ENCODE measurements at places on chromosomes 6 and 20.
A peak's percentile ranks its signal among the peaks of the same experiment; 100 is the strongest.

DNA sequence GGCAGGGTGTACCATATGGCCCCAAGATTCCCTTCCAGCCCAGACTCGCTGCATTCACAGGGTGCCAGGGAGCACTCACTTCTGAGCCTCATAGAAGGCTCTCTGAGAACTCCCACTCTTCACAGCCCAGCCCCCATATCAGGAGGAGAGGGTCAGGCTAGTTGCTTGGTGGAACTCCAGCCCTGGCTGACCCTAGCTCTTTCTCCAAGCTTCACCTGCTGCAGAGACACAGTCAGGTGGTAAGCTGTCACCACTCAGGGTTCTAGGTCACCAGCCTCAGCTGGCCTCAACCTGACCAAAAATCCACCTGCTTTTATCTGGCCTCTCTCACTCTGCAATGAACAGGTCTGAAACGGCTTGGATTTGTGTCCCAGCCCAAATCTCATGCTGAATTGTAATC is 162.7 kb upstream of the MLN start:
- DNase-seq: no peak

- no peak for DNase-seq
Measured at GRCh38 chr20:2293971-2294370, 1.8 kb upstream of the TGM3 start.

- DNase-seq: no peak
Measured at GRCh38 chr20:12531626-12532025, 477.1 kb upstream of the SPTLC3 start.

DNA sequence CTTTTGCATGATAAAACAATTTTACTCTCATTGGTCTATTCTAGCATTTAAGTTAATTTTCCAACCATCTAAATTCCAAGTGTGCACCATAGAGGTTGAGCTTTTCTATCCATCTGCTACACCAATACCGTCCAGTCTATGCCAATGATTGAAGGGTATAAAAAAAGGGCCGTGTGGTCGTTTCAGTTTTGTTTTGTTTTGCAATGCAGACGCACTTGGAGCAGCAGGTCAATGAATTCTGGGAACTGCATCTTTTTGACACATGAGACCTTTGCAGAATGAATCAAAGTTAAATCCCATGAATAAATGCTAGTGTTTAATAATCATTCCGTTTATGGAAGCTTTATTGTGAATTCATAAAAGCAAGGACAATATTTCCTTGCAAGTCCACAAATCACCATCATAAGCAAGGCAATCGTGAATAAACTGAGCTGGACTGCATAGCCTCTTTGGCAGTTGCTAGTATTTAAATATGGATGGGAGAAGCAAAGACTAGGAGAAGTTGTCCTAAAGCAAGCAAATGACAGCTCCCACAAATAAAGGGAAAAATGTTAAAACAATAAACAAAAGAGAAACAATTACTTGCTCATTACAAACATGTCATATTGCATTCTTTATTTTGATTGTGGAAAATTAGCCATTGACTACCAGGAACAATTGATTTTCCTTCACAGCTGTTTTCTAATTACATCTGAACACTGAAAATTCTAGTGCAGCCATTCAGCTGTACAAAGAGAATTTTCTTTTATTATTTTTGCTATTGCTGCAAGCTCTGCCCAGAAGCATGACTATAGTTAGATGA is 649.7 kb upstream of the GJE1 start:
- no peak for DNase-seq

- no peak for DNase-seq
Measured at GRCh38 chr6:160418370-160418769, 70.2 kb downstream of the SLC22A3 start.

- DNase-seq: peak; percentile 28
Measured at GRCh38 chr6:131660195-131660594, 23.1 kb downstream of the ENPP3 start.
